ENCODE measurements at places on chromosomes 16 and 17.

- DNase-seq = peak; percentile 58
These were observed 45.8 kb downstream of the STAT3 start for GRCh38 chr17:42342242-42343008.

DNA sequence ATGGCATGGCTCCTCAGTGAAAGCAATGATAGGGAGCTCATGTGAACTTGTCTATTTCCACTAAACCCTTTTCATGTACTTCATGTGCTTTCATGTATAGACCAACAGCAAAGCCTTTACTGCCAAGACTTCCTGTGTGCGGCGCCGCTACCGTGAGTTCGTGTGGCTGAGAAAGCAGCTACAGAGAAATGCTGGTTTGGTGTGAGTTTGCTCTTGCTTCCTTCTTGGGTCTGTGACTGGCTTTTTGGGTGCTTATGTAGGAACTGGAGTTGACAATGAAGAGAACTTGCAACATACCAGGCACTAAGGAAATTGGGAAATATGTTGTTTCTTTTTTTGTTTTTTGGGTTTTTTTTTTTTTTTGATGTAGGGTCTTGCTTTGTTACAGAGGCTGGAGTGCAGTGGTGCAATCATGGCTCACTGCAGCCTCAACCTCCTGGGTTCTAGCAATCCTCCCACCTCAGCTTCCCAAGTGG is 5.7 kb downstream of the SNX11 start:
- no peak for DNase-seq

DNA sequence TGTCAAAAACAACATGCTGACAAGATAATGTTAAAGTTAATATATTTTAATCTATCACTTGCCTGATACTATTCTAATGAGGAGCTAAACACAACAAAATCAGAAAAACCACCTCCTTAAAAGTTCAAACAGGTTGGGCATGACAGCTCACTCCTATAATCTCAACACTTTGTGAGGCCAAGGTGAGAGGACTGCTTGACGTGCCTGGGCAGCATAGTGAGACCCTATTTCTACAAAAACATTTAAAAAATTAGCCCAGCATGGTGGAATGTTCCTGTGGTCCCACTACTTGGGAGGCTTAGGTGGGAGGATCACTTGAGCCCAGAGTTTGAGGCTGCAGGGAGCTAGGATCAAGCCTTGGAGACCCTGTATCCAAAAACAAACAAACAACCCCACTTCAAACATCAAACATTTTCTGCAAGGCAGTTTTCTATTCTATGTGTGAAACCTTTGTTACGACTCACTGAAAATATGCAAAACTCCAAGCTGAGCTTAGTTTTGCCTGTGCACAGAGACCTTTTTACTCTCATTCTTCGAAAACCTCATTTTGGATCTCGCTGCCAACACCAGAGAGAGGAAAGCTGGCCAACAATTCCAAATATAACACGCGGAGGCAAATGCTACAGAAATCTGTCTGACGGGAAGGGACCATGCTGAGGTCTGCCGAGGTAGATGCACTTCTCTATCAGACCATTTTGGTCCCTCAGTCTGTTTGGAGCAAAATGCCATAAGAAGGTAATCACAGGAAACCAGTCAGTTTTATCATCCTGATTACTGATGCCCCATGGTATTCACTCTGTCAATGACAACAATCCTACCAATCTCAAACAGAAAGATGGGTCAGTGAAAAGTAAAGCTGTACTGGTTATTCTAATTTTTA is 6.2 kb downstream of the PHF12 start:
- peak; percentile 33 for DNase-seq

DNA sequence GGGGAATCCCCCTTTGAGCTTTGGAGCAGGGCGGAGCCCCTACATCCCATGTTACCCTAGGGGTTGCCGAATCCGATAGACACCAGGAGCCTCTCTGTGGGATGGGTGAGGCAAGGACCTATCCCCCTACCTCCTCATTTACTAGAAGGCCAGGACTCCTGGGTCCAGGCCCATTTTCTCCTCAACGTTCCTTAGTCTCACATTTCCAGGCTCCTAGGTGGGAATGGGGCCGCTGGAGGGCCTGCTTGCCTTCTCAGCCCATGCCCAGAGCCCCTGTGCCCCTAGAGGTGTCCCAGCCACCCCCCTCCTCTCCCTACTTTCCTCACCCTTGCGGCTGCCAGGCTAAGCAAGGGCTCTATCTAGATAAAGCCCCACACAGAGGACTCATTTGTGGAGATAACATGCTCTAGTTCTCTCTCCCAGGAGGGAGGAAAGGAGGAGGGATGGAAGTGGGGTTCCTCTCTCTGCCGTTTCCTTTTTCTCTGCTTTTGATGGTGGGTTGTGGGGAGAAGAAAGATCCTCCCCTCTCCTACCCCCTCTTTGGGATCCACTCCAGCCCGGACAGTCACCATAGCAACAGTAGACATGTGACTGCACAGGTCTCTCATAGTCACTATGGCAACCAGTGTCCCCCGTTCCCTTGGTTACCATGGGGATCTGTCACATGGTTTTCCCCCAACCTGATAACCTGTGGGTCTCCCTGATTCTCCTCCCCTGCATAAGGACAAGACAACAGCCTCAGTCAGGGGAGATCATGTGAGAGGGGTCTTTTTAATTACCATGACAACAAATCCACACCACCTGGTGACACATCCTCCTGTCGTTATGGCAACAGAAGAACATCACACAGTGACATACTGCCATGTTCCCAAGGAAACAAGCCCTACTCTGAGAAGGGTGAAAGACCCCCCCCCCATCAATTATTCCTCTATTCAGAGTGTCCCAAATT is 5.2 kb downstream of the CACNA1G start:
- peak; percentile 31 for DNase-seq

GRCh38 chr16:24409045-24409444 is 130.3 kb upstream of the RBBP6 start:
- DNase-seq = no peak

GRCh38 chr17:17412326-17412725 is 64.5 kb upstream of the MED9 start:
- DNase-seq = peak; percentile 83

- DNase-seq = peak; percentile 19
These were observed 7.6 kb upstream of the ARHGAP27 start for GRCh38 chr17:45440161-45440778.

DNA sequence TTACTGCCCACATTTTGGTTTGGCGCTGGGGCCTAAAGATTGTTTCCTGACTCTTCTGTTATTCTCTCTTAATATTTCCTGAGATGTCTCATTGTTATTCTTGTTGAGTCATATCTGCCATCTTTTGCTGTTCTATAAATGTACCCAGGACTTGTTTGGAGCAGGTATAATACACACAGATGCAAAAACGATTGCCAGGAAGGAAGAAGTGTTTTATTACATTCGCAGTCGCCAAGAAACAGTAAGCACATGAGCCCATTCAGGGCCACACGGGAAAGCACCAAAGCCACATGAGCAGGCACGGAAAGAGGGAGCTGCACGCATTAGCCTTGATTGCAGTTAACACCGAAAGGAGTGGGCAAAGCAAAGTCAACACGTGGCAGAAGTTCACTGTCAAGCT is 70.2 kb downstream of the ARHGAP44 start:
- DNase-seq = peak; percentile 28

DNA sequence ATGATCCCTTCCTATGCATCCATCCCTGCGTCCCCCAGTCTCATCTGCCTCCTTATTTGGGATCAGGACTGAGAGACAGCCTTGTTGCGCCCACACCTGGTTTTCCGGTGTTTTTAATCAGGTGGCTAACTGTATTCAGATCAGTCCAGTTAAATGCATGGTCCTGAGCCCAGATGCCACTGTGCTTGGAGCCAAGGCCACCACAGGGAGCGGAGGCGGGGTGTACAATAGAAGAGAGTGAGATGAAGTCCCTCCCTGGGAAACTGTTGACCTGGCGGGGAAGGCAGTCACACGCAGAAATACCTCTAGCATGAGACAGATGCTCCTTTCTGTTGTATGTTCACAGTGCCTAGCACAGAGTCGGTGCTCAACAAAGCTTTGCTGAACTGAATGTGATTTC is 6.3 kb downstream of the RCVRN start:
- DNase-seq = no peak

- DNase-seq = peak; percentile 23
These were observed 167.1 kb upstream of the MAF start for GRCh38 chr16:79767421-79768275.

- DNase-seq = peak; percentile 63
These were observed 10.7 kb downstream of the MMD start for GRCh38 chr17:55410722-55411462.

DNA sequence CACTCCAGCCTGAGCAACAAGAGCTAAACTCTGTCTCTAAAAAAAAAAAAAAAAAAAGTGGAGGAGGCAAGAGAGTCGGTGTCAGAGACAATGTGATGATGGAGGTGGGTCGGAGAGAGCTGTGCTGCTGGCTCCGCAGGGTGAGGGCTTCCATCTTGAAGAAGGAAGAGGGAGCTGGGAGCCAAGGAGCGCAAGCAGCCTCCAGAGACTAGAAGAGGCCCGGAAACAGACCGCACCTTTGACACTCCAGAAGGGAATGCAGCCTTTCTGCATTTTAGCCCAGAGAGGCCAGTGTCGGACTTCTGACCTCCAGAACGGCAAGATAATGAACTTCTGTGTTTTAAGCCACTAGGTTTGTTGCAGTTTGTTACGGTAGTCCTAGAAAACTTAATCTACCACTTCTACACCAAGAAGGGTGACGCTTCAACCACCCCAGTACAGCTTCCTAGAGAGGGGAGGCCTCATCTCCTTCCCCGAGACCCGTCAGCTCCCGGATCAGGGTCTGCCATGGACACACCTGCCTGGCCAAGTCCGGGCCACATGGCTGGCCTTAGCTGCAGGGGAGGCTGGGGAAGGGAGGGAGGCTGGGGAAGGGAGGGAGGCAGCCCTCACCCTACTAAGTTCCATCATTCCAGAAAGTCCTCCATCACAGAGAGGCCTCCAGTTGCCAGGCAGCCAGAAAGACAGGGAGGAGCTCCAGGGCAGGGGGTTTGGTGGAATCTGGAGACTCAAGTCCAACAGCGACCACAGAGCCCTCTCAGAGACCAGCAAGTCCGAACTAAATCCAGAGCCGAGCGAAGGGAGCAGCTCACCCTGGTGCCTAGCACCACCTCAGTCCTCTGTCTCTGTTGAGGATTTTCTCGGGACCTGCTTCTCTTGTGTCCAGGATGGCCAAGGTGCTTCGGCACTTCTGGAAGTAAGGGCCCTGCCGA is 13.2 kb upstream of the RBFOX3 start:
- no peak for DNase-seq

GRCh38 chr17:72458301-72458700 is 337.5 kb downstream of the SOX9 start:
- DNase-seq = no peak

GRCh38 chr17:69105907-69106730 is 35.6 kb downstream of the ABCA6 start:
- no peak for DNase-seq

- DNase-seq = no peak
These were observed 1.2 kb downstream of the ACSF3 start for GRCh38 chr16:89094880-89095258.

GRCh38 chr17:45645330-45645729 is 138.8 kb upstream of the CRHR1 start:
- DNase-seq = no peak

GRCh38 chr16:10200637-10201586 is 18.7 kb upstream of the GRIN2A start:
- no peak for DNase-seq

DNA sequence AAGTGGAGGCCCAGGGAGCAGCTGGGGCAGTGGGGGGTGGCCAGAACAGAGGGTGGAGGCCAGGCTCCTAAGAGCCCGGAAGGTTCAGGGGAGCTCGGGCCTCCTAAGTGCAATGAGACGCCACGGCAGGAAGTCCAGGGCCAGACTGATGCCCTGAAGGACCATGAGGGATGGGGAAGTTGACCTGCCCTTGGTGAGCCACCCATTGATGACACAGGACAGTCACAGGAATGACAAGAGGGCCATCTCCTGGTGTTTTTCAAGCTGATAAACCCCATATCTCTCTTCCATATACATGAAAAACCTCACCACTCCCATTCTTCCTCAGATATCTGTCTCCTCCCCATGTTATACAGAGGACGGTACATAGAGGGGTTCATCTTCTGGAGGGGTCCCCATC is 5.8 kb upstream of the MRPL58 start:
- DNase-seq = no peak

DNA sequence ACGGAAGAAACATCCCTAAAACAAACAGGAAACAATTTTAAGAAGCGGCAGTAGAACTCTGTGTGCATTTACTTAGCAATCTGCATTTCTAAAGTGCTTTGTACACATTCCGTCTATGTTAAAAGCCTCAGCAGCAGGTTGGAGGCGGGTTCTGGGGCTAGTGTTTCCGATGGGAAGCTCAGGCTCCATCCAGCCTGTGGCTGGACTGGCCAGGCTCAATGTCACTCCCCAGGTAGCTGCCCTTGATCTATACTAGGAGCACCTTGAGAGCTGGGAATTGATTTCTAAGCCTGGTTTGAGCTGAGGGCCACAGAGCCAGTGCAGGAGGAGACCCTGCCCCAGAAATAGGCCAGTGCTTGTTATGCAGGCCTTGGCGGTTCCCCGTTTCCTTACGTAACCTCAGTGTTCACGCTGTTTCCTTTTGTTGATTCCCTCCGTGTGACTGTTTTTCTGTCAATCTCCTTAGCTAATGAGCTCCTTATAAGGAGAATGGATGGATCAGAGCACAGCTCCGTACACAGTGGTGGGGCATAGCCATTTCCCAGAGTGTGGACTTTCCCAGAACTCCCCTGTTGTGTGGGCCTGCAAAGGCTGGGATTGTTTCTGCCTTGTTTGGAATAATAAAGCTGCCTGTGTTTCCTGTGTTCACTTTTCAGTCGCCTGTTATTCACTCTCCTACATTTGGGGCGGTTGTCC is 21.4 kb downstream of the ADORA2B start:
- no peak for DNase-seq

- no peak for DNase-seq
These were observed 58.2 kb downstream of the CYLD start for GRCh38 chr16:50800074-50800473.

DNA sequence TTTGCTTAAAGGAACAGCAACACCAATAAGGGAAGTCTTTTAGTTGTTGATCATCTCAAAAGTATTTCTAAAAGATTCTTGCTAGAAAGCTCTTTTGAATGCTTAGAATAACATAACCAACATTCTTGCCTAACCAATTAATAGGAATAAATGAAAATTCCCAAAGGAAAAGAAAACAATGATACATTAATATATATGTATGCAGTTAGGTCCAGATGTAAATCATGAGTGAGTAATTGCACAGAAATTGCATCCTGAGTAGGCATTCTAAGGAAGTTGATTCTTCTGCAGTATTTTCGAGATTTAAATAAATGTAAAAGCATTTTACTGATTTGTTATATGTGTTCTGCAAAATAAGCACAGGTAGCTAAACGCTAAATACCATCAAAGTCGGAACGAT is 22.1 kb downstream of the COX10 start:
- DNase-seq = peak; percentile 51

DNA sequence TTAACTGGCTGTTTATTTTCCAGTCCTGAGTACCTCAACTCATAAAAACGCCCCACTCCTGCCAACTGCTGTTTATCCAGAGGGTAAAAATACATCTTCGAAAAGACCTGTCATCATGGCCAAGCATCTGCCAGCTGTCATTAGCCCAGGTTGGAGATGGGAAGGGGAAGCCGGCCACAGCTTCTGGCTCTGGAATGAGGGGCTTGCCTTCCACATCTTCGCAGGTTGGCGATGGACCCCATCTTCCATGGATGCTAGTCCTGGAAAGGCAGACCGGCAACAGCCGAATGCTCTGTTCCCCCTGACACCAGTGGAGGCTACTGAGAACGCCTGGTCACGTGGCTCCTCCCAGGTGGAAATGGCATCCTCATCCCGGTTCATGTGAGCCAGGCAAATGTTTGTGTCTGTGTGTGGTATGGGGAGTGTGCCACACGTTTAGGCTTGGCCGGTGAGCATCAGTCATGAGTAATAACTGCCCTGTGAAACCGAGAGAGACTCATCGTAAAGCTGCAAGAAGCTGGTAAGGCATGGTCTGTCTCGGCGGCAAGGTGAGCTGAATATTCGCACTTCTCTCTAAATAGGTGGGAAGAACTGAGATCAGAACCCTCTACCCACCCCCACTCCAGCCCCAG is 420 bp upstream of the KRTAP17-1 start:
- no peak for DNase-seq

Measured in fibroblast of mammary gland (primary cell).